Astrocyte (in vitro differentiated cells and primary cell): ENCODE measurements at places on chromosomes 4 and X. TPM values are rescaled to one million over a fixed set of nuclear protein-coding genes. Genes with fewer than 3 reads are reported as not detected.

P2RY4 gene
- total RNA-seq: 0.18 TPM in 1 of 2 replicates, not detected in the other

DNA sequence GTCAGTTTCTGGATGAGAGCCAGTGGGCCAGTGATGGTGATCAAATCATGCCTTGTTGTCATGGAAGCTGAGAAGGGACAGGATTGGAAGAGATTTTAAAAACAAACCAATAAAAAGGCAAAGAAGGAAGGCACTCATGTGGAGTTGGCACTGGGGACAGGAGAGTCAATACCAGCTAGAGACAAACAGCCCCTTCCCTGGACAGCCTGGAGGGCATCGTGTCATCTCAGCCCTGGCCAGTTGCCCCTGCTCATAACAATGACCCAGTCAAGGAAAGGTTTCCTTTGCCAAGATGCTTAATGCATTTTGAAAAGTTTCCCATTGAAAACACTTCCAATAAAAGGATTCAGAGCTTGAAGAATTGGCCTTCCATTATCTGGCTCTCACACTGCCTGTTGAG lies 55.5 kb downstream of the SCML1 start:
- H3K36me3 ChIP-seq: no peaks in the 10 kb centered on the region
- no peak for DNase-seq
- no peaks in the 10 kb centered on the region for H3K27me3 ChIP-seq
- no peaks in the 10 kb centered on the region for H3K4me1 ChIP-seq

- no peaks in the 10 kb centered on the region for H3K27me3 ChIP-seq
- H3K4me3 ChIP-seq: no peak overlapping the region
- no peak for DNase-seq
- no peak overlapping the region for H3K27ac ChIP-seq
- H3K36me3 ChIP-seq: no peaks in the 10 kb centered on the region
Observed at GRCh38 chrX:104122829-104123228, 10.5 kb downstream of the ZCCHC18 start.

GRCh38 chr4:104772849-104773248 lies 278.2 kb upstream of the CXXC4 start:
- no peak overlapping the region for H3K4me3 ChIP-seq
- no peak overlapping the region for H3K27ac ChIP-seq
- no peaks in the 10 kb centered on the region for H3K4me1 ChIP-seq
- DNase-seq: no peak

DNA sequence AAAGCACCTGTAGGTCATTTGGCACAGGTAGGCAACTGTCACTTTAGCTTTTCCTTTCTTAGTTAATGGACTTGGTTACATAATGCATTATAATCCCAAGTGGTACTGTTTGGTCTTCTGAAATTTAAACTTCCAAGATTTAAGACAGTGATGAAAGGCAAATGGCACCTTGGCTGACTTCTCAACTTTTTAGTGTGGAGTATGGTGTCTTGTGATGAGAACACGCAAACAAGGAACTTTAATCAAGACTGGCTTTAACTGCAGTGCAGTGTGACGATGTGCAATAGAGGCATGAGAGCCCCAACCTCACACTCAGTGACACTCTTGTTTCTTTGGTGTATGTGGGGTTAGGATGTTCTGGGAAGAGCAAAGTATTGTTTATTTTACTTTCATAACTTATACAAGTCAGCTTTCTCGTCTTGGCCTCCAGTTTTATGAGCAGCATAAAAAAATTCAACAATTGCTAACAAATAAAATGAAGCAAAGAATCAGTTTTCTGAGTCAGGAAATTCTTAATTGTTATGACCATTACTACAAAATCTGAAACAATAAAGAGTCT lies 171.9 kb downstream of the MAD2L1 start:
- no peak overlapping the region for H3K27ac ChIP-seq
- no peak overlapping the region for H3K4me3 ChIP-seq
- no peaks in the 10 kb centered on the region for H3K4me1 ChIP-seq
- no peaks in the 10 kb centered on the region for H3K27me3 ChIP-seq
- no peaks in the 10 kb centered on the region for H3K36me3 ChIP-seq

GRCh38 chr4:110193822-110194761 lies 4.3 kb downstream of the ELOVL6 start:
- no peak overlapping the region for H3K4me3 ChIP-seq
- no peaks in the 10 kb centered on the region for H3K36me3 ChIP-seq
- H3K27ac ChIP-seq: peak overlapping the region; percentile 40
- H3K4me1 ChIP-seq: peaks cover 19% of the 10 kb centered on the region

DNA sequence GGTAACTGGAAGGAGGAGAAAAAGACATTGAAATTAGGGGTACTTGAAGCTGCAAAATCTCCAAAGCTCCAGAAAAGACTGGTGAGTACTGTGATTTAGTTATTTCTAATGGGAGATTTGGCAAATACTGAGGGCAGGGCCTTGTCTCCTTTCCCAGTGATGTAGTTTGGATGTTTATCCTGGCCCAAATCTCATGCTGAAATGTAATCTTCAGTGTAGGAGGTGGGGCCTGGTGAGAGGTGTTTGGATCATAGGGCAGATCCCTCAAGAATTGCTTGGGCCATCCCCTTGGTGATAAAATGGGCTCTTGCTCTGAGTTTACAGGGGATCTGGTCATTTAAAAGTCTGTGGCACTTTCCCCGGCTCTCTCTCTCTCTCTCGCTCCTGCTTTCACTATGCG lies 33.1 kb upstream of the GK start:
- peaks cover 3% of the 10 kb centered on the region for H3K4me1 ChIP-seq
- H3K27me3 ChIP-seq: no peaks in the 10 kb centered on the region
- H3K36me3 ChIP-seq: no peaks in the 10 kb centered on the region
- H3K4me3 ChIP-seq: no peak overlapping the region
- DNase-seq: peak; percentile 12

CDS1 gene
- 3.8 and 5.7 TPM in 2 replicates for total RNA-seq

AMER1 gene
- total RNA-seq: 5.4 and 6.5 TPM in 2 replicates

DNA sequence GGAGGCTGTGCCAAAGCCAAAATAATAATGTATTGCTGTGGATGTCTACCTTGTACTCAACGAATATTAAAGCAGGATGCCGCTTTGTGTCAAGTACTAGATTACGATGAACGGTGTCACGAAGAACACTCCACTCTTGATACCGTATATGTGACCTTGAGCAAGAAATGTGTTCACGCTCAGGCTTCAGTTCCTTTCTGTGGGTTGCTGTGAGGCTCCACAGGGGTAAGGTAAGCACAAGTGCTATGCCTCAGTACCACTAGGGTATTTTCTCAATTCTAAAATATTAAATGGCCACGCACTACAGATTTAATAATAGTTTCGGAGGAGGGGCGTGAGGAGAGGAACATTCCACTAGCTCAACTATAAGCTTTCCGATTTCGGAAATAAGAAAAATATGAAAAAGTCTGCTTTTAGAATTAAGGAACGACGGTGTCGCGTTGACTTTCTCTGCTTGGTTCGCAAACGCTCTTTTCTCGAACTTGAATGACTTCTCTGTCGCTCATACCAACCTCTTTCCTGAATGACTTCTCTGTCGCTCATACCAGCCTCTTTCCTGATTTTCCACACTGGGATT lies 607 bp upstream of the SCOC start:
- peaks cover 23% of the 10 kb centered on the region for H3K4me1 ChIP-seq
- peak overlapping the region; percentile 90 for H3K4me3 ChIP-seq
- no peaks in the 10 kb centered on the region for H3K36me3 ChIP-seq

DNA sequence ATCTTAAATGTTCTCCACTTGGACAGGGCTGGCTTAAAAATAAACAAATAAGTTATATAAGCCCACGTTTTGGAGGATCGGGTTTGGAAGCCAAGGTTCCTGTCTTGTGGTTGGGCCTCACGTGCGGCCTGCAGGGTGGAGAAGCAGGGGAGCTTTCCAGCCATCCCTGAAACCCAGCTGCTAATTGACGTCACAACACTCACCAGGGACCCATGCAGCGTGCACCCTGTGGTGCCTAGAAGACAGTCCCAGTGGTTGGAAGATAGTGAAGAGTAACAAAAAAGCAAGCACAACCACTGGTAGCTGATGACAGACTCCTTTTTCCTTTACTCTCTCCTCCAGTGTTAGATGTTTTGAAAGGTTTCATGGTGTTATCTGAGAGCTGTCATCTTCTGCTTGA lies 142.0 kb upstream of the RBPJ start:
- H3K36me3 ChIP-seq: no peaks in the 10 kb centered on the region
- DNase-seq: no peak
- no peak overlapping the region for H3K4me3 ChIP-seq
- peaks cover 11% of the 10 kb centered on the region for H3K4me1 ChIP-seq
